ENCODE measurements at places on chromosomes 4 and X.

DNA sequence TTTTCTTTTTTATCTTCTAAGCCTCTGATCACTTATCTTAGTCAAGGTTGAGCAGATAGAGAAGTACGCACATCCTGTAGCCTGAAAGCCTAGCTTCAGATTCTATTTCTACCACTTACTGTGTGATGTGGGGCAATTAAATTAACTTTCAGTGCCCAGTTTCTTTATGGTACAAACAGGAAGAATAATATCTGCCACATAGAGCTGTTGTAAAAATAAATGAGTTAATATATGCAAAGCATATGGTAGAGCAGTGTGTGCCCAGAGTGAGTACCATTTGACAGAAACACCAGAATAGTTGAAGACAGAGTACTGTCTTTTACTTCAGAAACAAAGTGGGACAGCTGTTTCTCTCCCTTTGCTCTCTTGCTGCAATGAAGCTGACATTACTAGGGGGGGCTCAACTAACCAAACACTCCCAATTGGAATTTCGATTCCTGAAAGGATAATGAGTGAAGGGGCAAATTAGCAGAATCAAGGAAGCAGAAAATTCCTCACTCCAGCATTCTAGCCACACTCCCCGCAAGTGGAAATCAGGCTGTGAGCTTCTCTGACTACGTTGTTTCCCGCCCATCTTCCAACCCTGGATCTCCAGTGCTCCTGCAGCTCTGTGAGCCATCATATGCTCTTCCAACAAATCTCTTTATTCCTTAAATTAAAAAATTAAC, 80.4 kb downstream of the MAPK10 start:
- DNase-seq, result no peak
- H3K4me1 ChIP-seq, result no peaks in the 10 kb centered on the region
- H3K36me3 ChIP-seq, result no peaks in the 10 kb centered on the region
- H3K27ac ChIP-seq, result no peak overlapping the region

DNA sequence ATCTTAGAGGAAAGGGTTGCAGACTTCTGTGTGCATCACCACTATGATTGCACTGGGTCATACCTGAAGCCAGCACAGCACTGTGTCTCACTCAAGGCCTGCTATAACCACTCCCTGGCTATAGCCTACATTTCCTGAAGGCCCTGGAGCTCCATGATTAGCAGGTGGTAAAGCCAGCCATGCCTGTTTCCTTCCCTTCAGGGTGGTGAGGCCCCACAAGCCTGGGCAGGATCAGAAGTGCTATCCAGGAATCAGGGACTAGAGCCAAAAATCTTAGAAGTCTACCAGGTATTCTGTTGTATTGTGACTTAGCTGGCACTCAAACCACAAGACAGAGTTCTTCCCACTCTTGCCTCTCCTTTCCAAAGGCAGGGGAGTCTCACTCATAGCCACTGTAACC, 734.6 kb downstream of the GLUD2 start:
- no peak overlapping the region for H3K27ac ChIP-seq
- no peaks in the 10 kb centered on the region for H3K27me3 ChIP-seq
- no peaks in the 10 kb centered on the region for H3K36me3 ChIP-seq
- H3K4me1 ChIP-seq, result no peaks in the 10 kb centered on the region

DNA sequence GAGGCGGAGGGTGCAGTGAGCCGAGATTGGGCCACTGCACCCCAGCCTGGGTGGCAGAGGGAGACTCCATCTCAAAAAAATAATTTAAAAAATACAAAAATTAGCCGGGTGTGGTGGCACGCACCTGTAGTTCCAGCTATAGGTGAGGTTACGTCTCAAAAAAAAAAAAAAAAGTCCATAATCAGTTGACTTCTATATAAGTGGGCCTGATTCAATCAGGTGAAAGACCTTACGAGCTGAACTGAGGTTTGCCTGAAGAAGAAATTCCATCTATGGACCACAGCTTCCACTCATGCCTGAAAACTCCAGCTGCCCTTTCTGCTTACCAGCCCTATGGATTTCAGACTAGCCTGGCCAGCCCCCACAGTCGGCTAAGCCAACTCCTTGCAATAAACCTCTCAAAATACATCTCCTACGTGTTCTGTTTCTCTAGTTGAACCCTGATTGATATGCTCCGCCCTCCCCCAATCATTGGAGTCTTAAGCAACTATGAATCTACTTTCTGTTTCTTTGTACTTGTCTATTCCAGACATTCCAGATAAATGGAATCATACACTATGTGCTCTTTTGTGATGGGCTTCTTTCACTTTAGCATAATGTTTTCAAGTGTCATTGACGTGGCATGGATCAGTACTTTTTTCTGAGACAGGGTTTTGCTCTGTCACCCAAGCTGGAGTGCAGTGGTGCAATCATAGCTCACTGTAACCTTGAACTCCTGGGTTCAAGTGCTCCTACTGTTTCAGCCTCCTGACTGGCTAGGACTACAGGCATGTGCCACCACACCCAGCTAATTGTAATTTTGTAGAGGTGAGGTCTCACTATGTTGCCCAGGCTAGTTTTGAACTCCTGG, 36.6 kb downstream of the SAT1 start:
- no peaks in the 10 kb centered on the region for H3K27me3 ChIP-seq
- H3K36me3 ChIP-seq, result no peaks in the 10 kb centered on the region
- no peaks in the 10 kb centered on the region for H3K4me1 ChIP-seq
- H3K27ac ChIP-seq, result no peak overlapping the region
- no peak for DNase-seq

DNA sequence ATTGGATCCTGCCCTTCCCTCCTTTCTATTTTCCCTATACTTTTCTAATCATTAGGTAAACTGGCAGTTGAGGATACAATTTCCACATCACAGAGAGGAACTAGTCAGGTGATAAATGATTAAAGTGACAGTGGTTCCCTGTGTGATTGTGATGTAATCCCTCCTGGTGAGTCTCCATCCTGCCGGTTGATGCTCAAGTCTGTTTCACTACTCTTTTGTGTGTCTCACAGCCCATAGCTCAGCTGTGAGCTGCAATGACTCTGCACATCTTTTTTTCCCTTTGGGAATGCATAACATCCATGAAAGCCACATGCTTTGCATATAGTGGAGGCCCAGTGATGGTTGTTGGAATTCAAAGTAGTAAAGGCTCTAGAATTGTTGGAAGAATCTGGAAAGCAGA, 60.4 kb downstream of the CCNI start:
- H3K4me3 ChIP-seq, result no peak overlapping the region
- H3K4me1 ChIP-seq, result peaks cover 30% of the 10 kb centered on the region
- peaks cover 27% of the 10 kb centered on the region for H3K36me3 ChIP-seq
- DNase-seq, result peak; percentile 12

DNA sequence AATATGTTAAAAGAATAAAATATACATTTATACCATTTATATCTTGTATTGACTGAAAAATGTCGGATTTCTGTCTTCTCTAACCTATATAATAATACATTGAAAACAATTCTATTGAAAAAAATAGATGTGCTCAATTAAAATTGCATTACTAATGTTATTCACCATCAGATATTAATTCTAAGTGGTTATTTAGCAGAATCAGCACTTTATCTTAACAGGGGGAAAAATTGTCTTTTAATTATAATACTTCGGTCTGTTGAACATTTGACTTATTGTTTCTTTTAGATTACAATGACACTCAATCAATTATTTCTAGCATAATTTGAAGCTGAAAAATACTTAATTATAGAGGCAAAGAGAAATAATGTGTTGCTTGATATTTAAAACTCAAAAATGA, 220.3 kb downstream of the PABPC4L start:
- H3K4me3 ChIP-seq, result no peak overlapping the region
- no peaks in the 10 kb centered on the region for H3K36me3 ChIP-seq
- no peak for DNase-seq
- no peaks in the 10 kb centered on the region for H3K27me3 ChIP-seq
- H3K4me1 ChIP-seq, result no peaks in the 10 kb centered on the region
- no peak overlapping the region for H3K27ac ChIP-seq
